Omental fat pad (tissue), 4 donors: ENCODE measurements at places on chromosomes 6 and 20.

DNA sequence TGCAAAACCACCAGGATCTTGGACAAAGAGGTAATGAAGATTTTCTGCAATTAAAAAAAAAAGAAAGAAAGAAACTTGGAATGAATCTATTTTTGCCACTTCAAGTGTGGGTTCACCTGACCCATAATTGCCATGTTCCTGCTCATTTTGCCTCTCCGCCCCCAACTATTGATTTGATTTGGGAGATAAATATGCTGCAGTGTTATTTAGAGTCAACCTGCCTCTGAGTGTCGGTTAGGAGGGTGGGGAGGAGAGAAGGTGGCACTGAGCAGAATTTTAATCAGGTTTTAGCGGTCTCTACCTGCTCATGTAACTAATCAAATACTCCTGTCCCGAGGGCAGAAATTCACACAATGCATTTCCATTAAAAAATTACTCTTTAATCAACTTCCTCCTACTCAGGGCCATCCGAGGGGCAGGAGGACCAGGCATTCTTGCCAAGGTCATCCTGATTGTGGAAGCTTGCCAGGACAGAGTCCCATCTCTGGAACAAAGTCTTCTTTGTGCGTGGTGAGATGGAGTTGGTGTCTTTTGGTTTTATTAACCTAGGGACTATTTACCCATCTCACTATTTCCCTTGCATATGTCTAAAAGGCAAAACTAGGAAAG, 300.1 kb downstream of the CDH26 start:
- DNase-seq, result no peak

- DNase-seq, result no peak
These were observed 421.4 kb upstream of the RUNX2 start for GRCh38 chr6:44906761-44907160.

DNA sequence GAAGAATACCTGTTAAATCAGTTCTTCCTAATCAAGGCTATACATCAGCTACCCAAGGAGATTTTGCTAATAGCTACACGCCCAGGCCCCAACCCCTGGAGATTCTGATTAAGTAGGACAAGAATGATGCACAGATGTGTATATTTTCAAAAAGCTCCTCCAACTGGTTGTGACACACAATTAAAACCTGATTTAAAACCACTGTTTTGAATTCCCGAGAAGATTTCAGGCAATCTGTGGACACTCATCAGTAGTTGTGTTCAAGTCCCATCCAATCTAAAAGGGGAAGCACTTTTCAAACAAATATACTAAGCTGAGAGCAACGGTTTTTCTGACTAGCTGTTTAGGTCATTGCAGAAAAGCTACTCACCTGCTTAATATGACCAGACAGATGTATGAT, 118.9 kb upstream of the NHSL1 start:
- no peak for DNase-seq

- DNase-seq, result no peak
These were observed 125.3 kb downstream of the ATXN1 start for GRCh38 chr6:16635810-16636602.

DNA sequence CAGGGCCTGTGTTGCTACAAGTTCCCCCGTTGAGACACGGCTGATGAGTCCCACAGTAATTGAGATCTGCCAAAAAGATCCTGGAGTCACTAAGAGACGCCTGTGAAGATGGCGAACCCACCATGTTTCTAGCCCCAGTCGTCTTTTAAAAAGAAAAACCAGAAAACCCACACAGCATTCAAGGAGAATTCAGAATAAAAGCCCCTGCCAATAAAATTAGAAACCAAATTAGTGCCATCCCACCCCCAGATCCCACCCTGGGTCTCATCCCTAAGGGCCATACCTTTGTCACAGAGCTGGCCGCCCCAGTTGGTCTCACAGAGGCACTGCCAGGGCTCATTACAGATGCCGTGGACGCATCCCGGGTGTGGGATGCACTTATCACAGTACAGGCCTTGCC, 21.6 kb downstream of the JAG1 start:
- no peak for DNase-seq
